ENCODE measurements at places on chromosomes 2 and 18. TPM values are rescaled to one million over a fixed set of nuclear protein-coding genes. Genes with fewer than 3 reads are reported as not detected.

Gene PTPN4
- total RNA-seq: 12.9 TPM

Gene ZNF396
- 1.7 TPM for total RNA-seq

Gene TMEM185B
- 32.6 TPM for total RNA-seq

Gene UGT1A10
- not detected for total RNA-seq

Gene EVA1A
- 122 TPM for total RNA-seq

Gene IL18RAP
- total RNA-seq: not detected

Gene IL1R2
- not detected for total RNA-seq

Gene ERCC3
- 40.0 TPM for total RNA-seq

Gene PROC
- total RNA-seq: 0.64 TPM

Gene SP5
- total RNA-seq: not detected

Gene TSPYL6
- total RNA-seq: not detected

All from M059J (cell line).